ENCODE measurements at places on chromosomes 7 and 10.
A peak's percentile ranks its signal among the peaks of the same experiment; 100 is the strongest.

DNA sequence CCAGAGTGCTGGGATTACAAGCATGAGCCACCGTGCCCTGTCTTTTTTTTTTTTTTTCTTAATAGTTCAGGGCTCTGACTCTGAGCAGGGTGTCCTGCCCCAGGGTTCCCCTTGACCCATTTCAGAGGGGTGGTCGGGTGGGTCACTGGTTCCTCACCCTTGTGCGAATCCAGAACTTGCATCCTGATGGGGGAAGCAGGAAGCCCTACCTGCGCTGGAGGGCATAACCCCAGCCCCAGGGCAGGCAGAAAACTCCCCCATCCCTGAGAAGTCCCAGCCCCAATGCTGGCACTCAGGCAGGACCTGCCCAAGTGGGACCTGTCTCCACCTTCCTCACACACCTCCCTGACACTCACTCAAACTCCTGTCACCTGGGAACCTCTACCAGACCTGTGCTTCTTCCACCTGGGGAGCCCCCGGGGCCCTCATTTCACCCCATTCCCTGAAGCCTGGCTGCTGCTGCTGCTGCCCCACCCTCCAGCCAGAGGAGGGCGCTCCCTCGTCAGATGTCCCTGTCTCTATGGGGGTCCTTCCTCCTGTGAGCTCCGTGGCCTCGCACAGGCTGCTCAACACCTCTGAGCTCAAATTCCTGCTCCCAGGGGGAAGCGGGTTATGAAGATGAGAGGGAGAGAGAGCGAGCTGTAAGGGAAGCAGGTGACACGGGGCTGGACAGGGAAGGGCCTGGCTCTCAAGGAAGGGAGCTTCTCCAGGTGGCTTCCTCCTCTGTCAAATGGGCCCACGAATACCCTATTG is 15.1 kb upstream of the ZNF273 start:
- no peak for DNase-seq

GRCh38 chr7:121872831-121873288 is at the start of gene PTPRZ1:
PTPRZ1 (plus strand) TSS chr7:121873161; CDS start chr7:121873500, 339 bp downstream.
- peak; percentile 18 for DNase-seq

GRCh38 chr10:69425511-69426298 is 9.0 kb upstream of the TACR2 start:
- no peak for DNase-seq

DNA sequence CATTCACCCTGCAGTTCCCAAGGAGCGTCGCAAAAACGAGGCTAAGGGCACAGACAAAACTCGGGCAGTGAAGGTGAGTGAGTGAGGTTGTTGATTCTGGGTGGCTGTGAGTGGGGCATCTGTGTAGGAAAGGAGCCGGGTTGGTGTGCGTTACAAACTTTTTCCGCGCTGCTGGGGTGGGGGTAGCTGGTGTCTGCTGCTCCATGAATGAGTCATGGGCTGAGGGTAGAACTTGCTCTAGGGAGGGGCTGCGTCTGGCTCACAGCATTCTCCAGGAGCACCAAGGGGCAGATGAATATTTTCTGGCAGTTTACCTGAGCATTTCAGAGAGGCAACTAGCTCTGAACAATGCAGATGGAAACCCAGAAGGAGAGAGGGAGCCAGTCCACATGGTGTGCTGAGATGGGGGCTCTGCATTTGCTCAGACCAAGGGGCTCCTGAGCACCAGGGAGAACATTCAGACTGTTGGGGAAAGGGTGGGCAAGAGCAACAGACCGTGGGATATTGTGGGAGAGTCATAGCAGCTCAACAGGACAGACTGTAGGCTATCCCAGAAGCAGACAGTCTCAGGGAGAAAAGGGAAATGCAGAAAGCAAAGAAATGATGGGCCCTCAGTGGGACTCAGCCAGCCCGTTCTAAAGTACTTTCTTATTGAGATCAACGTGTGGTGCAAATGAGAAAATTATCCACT is 18.8 kb downstream of the NOBOX start:
- DNase-seq: peak; percentile 52

GRCh38 chr7:132053871-132054270 is 497.4 kb upstream of the PODXL start:
- DNase-seq: no peak

GRCh38 chr7:112162142-112162766 is 43.9 kb downstream of the DOCK4 start:
- DNase-seq: peak; percentile 92

DNA sequence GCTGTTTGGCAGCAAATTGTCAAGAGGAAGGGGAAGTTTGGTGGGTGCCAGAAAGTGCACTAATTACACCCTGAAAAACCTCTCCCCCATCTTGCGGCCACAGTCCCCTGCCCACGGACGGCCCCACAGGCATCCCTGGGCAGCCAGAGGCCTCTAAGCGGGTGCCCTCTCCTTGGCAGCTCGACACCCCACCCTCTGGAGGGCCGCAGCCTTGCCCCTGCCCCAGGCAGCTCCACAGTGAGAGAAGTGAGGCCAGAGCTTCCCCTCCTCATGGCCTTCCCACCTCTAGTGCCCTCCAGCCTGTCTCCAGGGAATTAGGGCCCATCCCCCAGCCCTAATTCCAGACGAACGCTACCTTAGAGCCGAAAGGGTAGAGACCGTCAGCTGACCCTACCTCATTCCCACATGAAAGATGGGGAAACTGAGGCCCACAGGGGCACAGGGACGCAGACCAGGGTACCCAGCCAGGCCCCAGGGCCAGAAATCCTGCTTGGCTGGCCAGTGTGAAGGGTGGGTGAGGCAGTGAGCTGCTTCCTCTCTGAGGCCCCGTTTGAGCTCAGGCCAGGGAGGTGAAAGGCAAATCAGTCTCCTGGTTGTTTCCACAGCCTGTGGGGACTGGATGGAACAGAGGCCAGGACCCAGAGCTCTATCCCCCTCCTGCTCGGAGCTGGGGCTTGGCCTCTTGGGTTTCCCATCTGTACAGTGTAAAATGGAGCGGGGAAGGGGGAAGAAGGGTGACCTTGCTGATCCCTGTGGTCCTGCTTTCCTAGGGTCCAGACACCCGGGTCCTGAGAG is 10.0 kb downstream of the ZCCHC24 start:
- DNase-seq: peak; percentile 51

DNA sequence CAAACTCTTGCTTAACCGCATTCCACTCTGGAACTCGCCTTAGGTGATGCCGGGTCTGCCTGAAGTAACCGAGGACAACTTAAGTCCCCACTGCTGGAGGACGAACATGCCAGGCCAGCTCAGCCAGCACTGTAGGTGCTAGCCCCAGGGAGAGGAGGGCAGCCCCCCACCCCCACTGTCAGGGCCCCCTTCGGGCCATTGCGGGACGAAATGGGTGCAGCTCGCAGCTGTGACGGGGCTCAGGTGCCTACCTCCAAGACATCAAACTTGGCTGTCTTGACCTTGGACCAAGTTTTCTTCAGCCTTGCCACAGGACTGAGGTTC is 60.4 kb downstream of the CSGALNACT2 start:
- DNase-seq: no peak

DNA sequence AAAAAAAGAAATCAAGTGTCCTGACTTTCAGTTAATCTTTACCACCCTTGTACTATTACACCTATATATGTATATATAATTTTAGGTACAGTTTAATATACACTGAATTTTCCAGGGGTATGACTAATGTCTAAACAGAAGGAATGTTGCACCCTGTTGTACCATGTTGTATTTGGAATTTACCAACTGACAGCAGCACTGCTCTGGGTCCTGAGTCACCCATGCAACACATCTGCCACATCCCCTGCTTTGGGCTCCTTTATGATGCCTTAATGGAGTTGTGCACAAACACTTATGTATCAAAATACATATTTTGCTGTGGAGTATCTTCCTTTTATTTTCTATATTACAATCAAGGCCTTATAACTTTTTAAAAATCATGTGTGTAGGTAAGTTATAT is 21.2 kb downstream of the YAE1 start:
- peak; percentile 45 for DNase-seq

GRCh38 chr10:98378722-98379121 is 36.3 kb downstream of the PYROXD2 start:
- no peak for DNase-seq

GRCh38 chr7:50599385-50599784 is 34.2 kb upstream of the DDC start:
- no peak for DNase-seq

DNA sequence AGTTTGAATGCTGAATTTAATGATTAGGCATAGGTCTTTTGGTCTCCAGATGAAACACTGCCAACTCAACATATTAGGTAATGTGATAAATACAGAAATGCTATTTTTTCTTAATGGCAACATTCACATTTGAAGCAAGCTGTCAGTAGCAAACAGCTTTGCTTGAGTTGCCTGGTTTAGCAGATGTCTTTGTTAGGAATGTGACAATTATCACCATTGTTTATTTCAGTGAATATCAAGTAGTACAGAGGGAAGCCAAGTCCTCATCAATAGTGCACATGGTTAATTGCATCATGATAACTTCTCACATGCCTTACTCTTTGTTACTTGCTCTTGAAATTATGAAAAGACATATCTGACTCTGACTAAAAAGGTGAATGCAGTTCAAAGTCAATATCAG is 23.7 kb upstream of the SEPTIN7 start:
- DNase-seq: no peak

GRCh38 chr10:102509387-102509786 is 5.6 kb downstream of the SUFU start:
- DNase-seq: peak; percentile 72

Measured in fibroblast of pulmonary artery (primary cell).